Activated CD4-positive, alpha-beta memory T cell treated with anti-CD3 and anti-CD28 coated beads for 36 hours (primary cell): ENCODE measurements at places on chromosomes 1 and 21.

DNA sequence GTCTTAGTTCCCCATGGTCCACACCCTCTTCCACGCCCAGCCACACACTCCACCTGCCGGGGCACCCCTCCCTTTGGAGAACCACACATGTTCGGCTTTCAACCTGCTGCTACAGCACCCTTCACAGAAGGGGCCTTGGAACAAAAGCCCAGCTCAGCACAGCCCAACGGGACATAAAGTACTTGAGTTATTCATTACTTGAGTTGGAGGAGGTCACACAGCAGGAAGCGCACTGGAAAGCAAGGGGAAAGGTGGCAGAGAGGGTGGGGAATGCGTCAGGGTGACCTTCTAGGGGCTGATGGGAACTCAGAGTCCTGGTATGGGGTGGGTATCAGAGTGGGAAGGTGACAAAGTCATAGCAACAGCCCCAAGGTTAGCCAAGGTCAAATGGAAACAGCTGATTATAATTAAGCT lies 3.0 kb upstream of the ATP1B1 start:
- H3K4me1 ChIP-seq: peaks cover 14% of the 10 kb centered on the region
- H3K4me3 ChIP-seq: no peak overlapping the region
- peaks cover 20% of the 10 kb centered on the region for H3K27me3 ChIP-seq
- no peak for DNase-seq
- H3K27ac ChIP-seq: no peak overlapping the region

- H3K27ac ChIP-seq: no peak overlapping the region
- peaks cover 20% of the 10 kb centered on the region for H3K36me3 ChIP-seq
- DNase-seq: no peak
- no peak overlapping the region for H3K4me3 ChIP-seq
Measured at GRCh38 chr1:92901126-92901525, 60.1 kb downstream of the DIPK1A start.

- peaks cover 50% of the 10 kb centered on the region for H3K4me1 ChIP-seq
- H3K4me3 ChIP-seq: peak overlapping the region; percentile 95
- H3K27me3 ChIP-seq: peaks cover 3% of the 10 kb centered on the region
- H3K27ac ChIP-seq: peak overlapping the region; percentile 99
Measured at GRCh38 chr21:32772281-32773047, 909 bp upstream of the PAXBP1 start.

GRCh38 chr21:14602382-14602958 lies 56.4 kb upstream of the SAMSN1 start:
- no peaks in the 10 kb centered on the region for H3K27me3 ChIP-seq
- no peaks in the 10 kb centered on the region for H3K36me3 ChIP-seq
- H3K4me1 ChIP-seq: peaks cover 19% of the 10 kb centered on the region
- no peak overlapping the region for H3K27ac ChIP-seq

DNA sequence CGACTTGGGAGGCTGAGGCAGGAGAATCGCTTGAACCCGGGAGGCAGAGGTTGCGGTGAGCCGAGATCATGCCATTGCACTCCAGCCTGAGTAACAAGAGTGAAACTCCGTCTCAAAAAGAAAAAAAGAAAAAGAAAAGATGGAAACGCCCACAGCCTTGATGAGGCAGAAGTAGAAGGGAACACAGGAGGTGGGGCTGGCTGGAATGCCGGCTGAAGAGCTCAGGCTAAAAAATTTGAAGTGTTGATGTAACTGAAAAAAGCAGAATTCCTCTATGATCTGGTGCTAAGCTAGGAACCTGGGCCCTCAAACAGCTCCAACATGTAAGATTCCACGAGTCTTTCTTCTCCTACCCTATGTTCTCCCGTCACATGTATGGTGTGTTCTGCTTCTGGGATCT lies 53.6 kb downstream of the SLC66A1 start:
- no peak overlapping the region for H3K4me3 ChIP-seq
- H3K27me3 ChIP-seq: no peaks in the 10 kb centered on the region
- H3K4me1 ChIP-seq: peaks cover 35% of the 10 kb centered on the region
- H3K27ac ChIP-seq: no peak overlapping the region
- peaks cover 1% of the 10 kb centered on the region for H3K36me3 ChIP-seq

DNA sequence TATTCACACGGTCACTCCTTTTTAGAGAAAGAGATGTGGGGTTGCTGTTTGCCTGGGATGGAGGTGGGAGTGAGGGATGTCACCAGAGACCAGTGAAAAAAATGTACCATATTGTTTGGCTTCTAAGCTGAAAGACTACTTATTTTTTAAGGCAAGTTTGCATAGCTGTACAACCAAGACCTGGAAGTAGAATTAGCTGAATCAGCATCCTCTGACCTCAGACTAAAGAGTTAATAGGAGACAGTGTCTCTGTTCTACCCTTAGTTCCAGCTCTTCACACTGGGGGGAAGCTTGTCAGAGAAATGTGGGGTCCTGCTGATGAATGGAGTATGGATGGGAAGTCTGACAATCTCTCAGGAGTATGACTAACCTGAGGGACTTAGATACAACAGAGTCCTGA lies 41.6 kb downstream of the SLC9C2 start:
- H3K27ac ChIP-seq: no peak overlapping the region
- no peak for DNase-seq
- no peaks in the 10 kb centered on the region for H3K36me3 ChIP-seq
- no peak overlapping the region for H3K4me3 ChIP-seq

DNA sequence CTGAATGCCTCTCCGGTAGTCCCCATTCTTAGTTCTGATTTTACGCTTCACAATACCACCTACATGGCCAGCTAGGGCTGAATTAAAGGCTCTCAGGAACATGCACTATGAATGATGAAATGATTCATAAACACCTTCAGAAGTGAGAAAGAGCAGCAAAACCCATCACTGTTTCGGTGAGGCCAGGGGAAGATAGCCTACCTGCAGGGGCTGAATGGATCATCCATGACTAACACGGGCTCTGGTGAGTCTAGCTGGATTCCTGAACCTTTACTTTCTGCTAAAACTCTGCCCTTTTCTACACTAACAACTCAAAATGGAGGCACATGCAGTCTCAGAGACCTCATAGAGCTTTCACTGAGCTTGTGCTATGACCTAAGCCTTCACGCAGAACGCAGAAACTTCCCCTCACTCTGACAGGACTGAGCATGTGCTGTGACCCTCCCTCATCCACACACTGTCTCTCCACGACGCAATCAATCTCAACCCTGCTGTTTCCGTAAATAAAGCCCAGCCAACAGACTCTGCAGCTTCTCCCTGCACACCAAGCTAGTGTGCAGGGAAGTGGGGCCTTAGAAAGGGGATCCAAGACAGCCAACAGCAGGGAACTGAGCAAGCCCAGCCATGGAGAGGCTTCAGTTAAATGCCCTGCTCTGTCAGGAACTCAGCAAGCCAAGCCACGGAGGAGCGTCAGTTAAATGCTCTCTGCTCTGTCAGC lies 207.8 kb downstream of the SLC45A1 start:
- H3K36me3 ChIP-seq: peaks cover 7% of the 10 kb centered on the region
- no peak overlapping the region for H3K4me3 ChIP-seq
- H3K4me1 ChIP-seq: peaks cover 18% of the 10 kb centered on the region
- DNase-seq: peak; percentile 85
- no peak overlapping the region for H3K27ac ChIP-seq

DNA sequence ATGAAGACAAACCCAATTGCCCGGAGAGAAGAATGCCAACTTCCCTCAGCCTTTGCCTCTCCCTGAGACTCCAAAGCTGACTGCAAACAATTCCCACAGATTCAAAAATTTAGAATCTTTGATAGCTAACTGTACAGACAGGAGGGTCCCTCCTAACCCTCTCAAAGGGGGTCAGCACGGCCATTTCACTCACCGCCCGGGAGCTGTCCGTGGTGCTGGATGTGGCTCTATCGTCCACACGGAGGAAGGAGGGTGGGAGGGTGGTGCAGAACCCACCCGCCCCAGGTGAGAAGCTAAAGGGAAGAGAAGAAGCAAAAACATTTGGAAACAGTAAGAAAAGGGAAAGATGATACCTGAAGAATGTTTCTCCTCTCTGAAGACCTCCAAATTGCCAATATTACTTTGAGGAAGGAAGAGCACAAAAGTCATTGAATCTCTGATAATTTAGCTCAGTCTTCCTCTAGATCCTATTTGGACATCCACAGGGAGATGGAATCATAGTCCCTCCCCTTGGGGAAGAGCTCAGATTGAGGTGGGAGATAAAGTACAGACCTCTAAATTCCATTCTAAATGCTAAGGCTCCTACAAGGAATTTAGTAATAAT lies 45.6 kb downstream of the RHBG start:
- no peak overlapping the region for H3K4me3 ChIP-seq
- peaks cover under 1% of the 10 kb centered on the region for H3K4me1 ChIP-seq
- no peak overlapping the region for H3K27ac ChIP-seq
- DNase-seq: peak; percentile 38
- H3K27me3 ChIP-seq: peaks cover 21% of the 10 kb centered on the region
- no peaks in the 10 kb centered on the region for H3K36me3 ChIP-seq

GRCh38 chr1:51491166-51491981 lies 27.7 kb downstream of the EPS15 start:
- H3K4me3 ChIP-seq: no peak overlapping the region
- H3K36me3 ChIP-seq: peaks cover 2% of the 10 kb centered on the region
- H3K4me1 ChIP-seq: peaks cover 53% of the 10 kb centered on the region
- H3K27ac ChIP-seq: peak overlapping the region; percentile 25
- H3K27me3 ChIP-seq: no peaks in the 10 kb centered on the region
- DNase-seq: no peak

GRCh38 chr1:234699795-234700665 lies 90.1 kb upstream of the IRF2BP2 start:
- no peaks in the 10 kb centered on the region for H3K27me3 ChIP-seq
- H3K27ac ChIP-seq: peak overlapping the region; percentile 31
- H3K4me3 ChIP-seq: peak overlapping the region; percentile 10
- DNase-seq: peak; percentile 58
- H3K36me3 ChIP-seq: no peaks in the 10 kb centered on the region

DNA sequence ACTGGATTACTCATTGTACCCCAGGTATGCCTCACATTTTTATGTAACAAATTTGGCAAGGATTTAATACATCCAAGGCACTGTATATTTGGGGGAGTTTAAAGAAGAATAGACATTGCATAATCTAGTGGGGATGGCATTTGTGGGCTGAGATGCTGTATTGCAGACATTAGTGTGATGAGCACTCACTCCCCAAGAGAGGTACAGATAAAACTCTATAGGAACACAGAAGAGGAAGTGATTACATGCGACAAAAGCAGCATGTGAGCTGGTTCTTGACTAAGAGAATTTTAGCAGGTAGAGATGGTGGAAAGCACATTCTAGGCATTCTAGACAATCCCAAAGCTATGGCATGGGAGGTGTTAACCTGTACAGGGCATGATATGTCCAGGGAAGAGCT lies 24.2 kb upstream of the CDC14A start:
- H3K4me1 ChIP-seq: peaks cover 5% of the 10 kb centered on the region
- no peaks in the 10 kb centered on the region for H3K27me3 ChIP-seq
- no peak overlapping the region for H3K4me3 ChIP-seq

DNA sequence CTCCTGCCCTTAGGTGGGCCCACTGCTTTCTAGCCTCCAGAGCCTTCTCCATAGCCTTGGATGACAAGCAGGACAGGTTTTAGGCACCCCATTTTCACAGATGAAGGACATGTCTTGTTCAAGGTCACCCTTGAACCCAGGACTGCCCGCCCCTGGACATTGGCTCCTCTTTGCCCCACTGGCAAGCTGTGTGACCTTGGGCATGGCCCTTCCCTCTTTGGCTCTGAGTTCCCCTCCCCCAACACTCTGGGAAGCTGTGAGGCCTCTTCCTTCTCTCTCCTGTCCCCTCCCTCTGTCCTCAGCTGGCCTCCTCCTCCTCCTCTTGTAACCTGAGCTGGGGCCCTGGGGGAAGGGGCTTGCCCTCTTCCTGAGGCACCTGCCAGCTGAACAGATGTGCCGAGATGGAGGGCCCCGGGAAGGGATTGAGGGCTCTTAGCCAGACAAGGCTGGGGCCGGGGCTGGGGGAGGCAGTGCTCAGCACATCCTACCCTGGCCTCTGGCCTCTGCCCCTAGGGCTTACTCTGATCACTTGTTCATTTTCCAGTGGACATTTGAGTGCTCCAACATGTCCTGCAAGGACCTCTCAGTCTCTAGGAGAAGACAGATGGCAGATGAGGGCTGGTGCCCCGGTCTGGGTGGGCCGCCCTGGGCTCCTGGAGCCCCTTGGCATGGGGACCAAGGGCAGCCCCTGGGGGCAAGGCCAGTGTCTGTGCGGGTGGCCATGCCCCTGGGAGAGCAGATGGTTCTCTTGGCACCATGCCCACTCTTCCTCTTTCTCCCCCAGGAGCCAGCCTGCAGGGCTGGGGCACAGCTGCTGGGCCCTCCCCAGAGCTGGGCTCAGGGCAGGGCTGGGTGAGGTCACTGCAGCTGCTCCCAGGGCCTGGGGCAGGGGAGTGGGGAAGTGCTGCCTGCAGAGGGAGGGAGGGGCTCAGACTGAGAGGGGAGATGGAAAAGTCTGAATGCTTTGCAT lies 10.7 kb downstream of the FOXO6 start:
- no peak overlapping the region for H3K4me3 ChIP-seq
- no peak overlapping the region for H3K27ac ChIP-seq
- no peaks in the 10 kb centered on the region for H3K36me3 ChIP-seq
- DNase-seq: no peak

GRCh38 chr1:6233376-6233775 lies 2.4 kb downstream of the ICMT start:
- no peak overlapping the region for H3K27ac ChIP-seq
- peaks cover 19% of the 10 kb centered on the region for H3K4me1 ChIP-seq
- DNase-seq: no peak
- H3K36me3 ChIP-seq: peaks cover 24% of the 10 kb centered on the region

DNA sequence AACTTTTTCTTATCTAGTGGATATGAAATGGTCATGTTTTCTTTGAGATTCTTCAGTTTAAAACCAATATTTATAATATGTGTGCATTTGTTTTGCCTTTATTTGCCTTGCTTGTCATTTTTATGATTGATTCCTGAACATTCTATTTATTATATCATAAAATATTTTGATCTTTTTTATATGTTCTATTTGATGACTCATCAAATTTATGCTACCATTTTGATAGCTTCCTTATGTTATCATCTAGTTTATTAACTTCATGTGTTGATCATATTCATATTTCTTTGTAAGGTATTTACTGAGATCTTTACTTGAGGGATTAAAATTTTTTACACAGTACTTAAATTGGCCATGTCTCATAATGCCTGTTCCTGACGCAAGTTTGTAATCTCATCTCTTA lies 1650.0 kb downstream of the AMY1C start:
- no peak overlapping the region for H3K4me3 ChIP-seq
- no peak overlapping the region for H3K27ac ChIP-seq
- no peaks in the 10 kb centered on the region for H3K4me1 ChIP-seq

GRCh38 chr1:30976143-30976542 lies 67.6 kb upstream of the SDC3 start:
- H3K36me3 ChIP-seq: peaks cover 47% of the 10 kb centered on the region
- H3K4me3 ChIP-seq: no peak overlapping the region
- no peak for DNase-seq
- no peaks in the 10 kb centered on the region for H3K27me3 ChIP-seq
- H3K27ac ChIP-seq: peak overlapping the region; percentile 80

DNA sequence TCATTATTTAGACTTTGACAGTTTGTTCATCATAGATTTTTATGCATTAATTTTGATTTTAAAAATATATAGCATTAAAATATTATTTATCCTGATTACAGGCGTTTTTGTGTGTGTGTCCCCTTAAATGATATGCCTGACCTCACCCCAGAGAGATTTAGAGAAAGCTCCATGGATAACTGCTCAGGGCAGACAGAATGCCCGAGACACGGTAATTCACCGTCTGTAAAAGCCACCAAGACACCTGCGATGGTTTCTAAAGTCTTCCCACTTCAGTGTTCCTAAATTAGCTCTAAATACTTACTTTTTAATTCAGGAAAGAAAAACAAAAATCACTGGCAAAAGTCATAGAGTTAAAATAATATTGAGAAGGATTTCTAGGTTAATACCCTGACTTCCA lies 350.6 kb upstream of the RUNX1 start:
- peaks cover 24% of the 10 kb centered on the region for H3K4me1 ChIP-seq
- no peaks in the 10 kb centered on the region for H3K27me3 ChIP-seq
- DNase-seq: no peak
